NT2/D1 (cell line): ENCODE measurements at places on chromosomes 12 and 14.

GRCh38 chr14:88163731-88164255, 158.9 kb downstream of the GPR65 start:
- no peak for DNase-seq

DNA sequence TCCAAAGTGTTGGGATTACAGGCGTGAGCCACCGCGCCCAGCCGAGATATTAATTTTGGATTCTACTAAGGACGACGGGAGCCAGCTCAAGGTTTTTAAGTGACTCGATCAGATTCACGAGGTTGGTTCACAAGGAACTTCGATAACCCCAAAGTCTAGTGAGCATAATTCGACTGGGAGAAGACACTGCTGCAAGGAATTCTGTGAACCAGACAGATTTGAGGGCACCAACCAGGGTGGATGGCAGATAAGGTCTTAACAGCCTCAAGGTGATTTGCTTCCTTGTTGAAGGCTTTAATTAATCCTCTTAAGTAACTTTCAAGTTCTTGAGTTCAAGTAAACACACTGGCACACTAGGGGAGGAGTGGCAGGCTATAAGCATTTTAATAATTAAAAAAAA, 1.1 kb upstream of the KLHDC2 start:
- no peak for DNase-seq

- no peak for DNase-seq
These were observed 38.4 kb downstream of the PPM1A start for GRCh38 chr14:60287452-60287851.

DNA sequence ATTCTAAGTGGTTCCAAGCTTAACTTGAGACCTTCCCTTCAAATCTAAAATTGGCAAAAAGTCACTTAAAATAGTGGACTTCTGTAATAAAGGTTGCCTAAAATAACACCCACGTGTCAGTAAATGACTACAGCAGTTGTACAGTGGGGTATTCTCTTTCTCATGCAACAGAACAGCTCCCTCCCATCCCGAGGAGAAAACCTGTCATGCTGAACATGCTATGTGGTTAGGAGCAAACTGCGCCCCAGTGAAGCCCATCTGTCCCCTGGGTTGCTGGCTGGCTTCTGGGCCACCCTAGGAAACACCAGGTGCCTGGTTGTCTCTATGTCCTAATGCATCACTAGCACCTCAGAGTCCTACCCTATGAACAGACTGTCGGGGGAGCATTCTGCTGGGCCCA, 2.7 kb downstream of the BTBD6 start:
- no peak for DNase-seq

DNA sequence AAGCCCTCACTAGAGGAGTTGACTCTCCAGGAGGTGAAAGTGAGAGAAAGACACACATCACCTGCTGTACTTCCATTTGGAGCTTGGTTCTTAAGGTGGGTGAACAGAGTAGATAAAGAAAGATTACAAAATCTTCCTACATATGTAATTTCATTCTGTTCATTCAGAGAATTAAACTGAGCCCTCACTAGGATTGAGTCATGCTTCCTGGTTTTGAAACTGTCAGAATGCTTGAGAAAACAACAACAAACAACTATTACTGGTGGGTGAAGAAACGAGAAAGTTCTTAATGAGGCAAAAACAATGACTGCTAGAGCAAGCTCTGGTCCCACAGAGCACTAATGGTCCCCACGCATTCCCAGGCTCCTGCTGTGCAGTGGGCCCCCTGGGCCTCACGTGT, 841.7 kb downstream of the VRK1 start:
- no peak for DNase-seq
